ENCODE measurements at places on chromosomes 3 and 15.
A peak's percentile ranks its signal among the peaks of the same experiment; 100 is the strongest.

DNA sequence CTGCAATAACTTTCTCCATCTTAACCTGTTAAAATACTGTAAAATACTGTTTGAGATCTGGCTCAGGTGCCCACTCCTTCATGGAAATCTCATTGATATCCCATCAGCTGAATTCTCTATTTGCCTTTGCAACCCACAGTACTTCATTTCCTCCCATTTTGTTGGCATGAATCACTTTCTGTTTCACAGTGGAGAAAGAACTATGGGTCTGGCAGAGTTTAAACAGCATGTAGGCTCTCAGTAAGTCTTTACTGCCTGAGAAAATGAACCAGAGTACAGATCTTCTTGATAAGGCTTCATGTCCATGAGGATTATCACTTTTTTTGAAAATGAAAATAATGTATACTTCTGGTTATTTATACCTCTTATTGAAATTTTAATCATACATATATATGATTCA, 245.9 kb downstream of the NAALADL2 start:
- no peak overlapping the region for H3K27ac ChIP-seq
- H3K27me3 ChIP-seq, result no peaks in the 10 kb centered on the region
- no peaks in the 10 kb centered on the region for H3K36me3 ChIP-seq
- no peak overlapping the region for H3K4me3 ChIP-seq

DNA sequence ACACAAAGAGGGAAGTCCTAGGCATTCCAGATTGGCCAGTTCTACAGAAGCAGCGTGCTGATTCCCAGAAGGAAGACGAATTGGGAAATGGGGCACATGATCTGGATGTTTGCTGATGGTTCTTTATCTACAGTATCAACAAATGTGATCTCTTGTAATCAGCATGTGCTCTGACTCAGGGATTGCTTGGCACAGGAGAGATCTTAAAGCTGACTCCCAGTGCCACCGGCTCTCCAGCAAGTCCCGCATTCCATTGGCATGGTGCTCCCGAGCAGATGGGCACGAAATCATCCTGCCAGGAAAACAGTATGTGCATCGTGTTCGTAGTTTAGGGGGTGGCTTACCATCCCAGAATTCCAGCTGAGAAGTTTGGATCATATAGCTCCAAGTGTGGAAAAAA, 259.9 kb upstream of the NR2F2 start:
- DNase-seq, result no peak
- H3K27ac ChIP-seq, result no peak overlapping the region
- H3K36me3 ChIP-seq, result no peaks in the 10 kb centered on the region
- H3K27me3 ChIP-seq, result peaks cover 5% of the 10 kb centered on the region

DNA sequence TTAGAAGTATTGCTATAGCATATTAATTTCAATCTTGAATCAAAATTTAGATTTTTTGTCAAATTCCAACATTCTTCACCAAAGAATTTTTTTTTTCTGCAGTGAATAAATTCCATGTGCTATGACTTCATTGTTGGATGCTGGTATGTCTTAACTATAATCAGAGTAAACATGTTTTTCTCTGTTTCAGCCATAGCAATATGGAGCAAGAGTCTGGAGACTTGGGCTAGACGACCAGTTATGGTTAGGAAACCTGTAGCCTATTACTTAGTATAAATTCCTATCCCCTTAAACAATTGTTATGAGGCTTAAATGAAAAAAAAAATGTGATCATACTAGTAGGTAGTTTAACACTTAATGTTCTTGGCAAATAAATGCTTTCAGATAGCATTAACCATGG, 431.9 kb upstream of the FRG2C start:
- H3K36me3 ChIP-seq, result no peaks in the 10 kb centered on the region
- DNase-seq, result no peak
- H3K27me3 ChIP-seq, result no peaks in the 10 kb centered on the region
- H3K4me3 ChIP-seq, result no peak overlapping the region
- H3K4me1 ChIP-seq, result no peaks in the 10 kb centered on the region

- no peaks in the 10 kb centered on the region for H3K36me3 ChIP-seq
- no peak overlapping the region for H3K4me3 ChIP-seq
- peak; percentile 75 for DNase-seq
- H3K4me1 ChIP-seq, result peaks cover 31% of the 10 kb centered on the region
Measured at GRCh38 chr3:9340472-9340902, 22.4 kb upstream of the THUMPD3 start.

DNA sequence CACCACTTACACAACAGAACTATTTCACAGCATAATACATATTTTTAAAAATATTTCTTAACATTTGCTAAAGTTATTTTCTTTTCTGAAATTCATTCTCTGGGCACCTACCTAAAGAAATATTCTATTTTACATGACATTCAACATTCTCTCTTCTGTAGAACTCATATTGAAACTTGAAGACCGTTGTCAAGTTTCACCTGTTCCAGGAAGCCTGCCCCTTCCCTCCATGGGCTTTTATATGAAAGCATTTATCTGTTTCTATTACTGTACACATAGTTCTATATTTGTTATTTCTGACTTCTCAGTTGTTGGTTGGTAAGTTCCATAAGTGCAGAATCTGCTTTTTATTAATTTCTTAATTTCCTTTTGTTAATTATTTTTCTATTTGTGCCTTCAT, 204.3 kb upstream of the ALCAM start:
- DNase-seq, result no peak
- no peak overlapping the region for H3K4me3 ChIP-seq
- H3K4me1 ChIP-seq, result no peaks in the 10 kb centered on the region

- H3K27me3 ChIP-seq, result no peaks in the 10 kb centered on the region
- H3K36me3 ChIP-seq, result no peaks in the 10 kb centered on the region
- H3K4me3 ChIP-seq, result no peak overlapping the region
- peak; percentile 14 for DNase-seq
- H3K4me1 ChIP-seq, result peaks cover 3% of the 10 kb centered on the region
Measured at GRCh38 chr15:57015897-57016296, 97.5 kb downstream of the TCF12 start.

- no peaks in the 10 kb centered on the region for H3K27me3 ChIP-seq
- DNase-seq, result no peak
- H3K4me3 ChIP-seq, result no peak overlapping the region
- H3K27ac ChIP-seq, result no peak overlapping the region
- no peaks in the 10 kb centered on the region for H3K4me1 ChIP-seq
Measured at GRCh38 chr15:34933432-34933975, 36.0 kb downstream of the AQR start.

DNA sequence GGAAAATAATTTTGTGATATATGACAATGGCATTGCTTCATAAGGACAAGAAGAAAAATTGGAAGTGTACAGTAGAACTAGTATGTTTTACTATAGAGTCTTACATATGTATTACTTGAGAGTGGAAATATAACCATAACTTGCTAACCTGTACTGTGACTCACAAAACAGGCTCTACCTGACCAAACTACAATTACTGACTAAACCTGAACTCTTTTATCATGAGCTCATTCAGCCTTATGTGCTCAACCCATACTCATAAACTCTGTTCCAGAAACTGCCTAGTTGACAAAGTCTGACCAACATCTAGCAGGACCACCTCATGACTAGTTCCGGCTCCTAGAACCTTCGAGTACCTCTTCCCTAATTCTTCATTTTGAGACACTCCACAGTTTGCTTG, 6.3 kb downstream of the CDIN1 start:
- no peak overlapping the region for H3K27ac ChIP-seq
- DNase-seq, result peak; percentile 29

DNA sequence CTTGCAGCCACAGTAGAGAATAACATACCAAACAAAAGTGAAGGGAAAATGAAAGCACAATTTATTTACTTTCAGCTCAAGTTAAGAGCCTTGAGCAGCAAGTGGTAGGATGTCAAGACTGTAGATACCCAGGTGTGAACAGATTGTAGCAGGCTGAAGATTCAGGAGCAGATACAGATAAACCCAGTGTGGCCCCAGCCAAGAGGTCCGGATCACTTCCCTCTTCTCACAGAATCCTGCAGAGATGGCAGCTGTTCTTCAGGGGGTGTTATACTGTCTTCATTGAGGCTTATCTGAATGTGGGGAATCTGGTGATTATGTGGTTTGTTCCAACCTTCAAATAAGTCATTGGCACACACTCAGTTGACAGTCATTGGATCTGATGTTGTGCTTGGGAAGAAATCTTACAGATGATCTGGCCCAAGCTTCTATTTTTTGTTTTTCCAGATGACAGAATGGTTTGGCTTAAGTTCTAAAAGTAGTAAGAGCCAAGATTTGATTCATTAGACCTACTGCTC, 2.2 kb downstream of the STARD9 start:
- H3K27ac ChIP-seq, result no peak overlapping the region
- H3K4me1 ChIP-seq, result peaks cover 16% of the 10 kb centered on the region
- H3K27me3 ChIP-seq, result no peaks in the 10 kb centered on the region
- no peak overlapping the region for H3K4me3 ChIP-seq
- no peak for DNase-seq

GRCh38 chr15:98923171-98923570, 84.4 kb downstream of the PGPEP1L start:
- no peaks in the 10 kb centered on the region for H3K27me3 ChIP-seq
- H3K4me1 ChIP-seq, result no peaks in the 10 kb centered on the region
- H3K27ac ChIP-seq, result no peak overlapping the region
- no peak overlapping the region for H3K4me3 ChIP-seq
- peaks cover 63% of the 10 kb centered on the region for H3K36me3 ChIP-seq
- DNase-seq, result no peak

DNA sequence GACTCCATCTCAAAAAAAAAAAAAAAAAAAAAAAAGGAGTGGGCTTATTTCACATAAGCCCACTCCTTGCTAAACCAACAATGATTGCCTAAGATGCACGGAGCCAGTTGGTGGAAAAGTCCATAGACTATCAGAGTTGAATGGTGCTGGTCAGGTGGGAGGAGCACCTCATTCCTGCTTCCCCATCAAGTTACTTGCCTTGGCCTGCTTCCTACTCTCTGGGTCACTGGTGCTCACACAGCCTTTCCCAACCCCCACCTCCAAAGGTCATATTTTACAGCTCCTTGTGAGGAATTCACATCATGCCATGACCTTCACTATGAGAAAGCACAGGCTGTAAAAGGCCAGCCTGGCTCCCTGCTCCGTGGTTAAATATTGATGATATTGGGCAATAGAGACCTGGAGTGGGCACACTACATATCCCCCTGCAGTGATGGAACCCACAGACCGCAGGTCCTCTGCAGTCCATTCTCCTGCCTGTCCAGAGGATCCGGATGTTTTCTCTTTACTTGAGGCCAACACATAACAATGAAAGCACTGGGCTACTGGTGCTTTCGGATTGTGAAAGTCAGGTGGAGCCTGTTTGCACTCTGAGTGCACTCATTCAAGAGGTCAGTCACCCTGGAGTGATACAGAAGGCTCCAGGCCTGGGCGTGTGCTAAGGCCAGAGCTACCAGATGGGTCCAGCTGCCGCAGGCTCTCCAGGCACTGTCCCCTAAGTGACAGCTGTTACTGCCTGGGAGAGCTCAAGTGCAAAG, at the start of gene SLC51B:
Gene SLC51B, plus strand, starts transcription at position 664 of the 758 bp plus-strand sequence. CDS start 4,618 bp downstream, outside the sequence.
- peaks cover 3% of the 10 kb centered on the region for H3K36me3 ChIP-seq
- H3K4me3 ChIP-seq, result peak within 1 kb of the TSS; percentile 49
- peak within 1 kb of the TSS; percentile 78 for H3K27ac ChIP-seq
- peak; percentile 96 for DNase-seq
- peaks cover 60% of the 10 kb centered on the region for H3K4me1 ChIP-seq
- H3K27me3 ChIP-seq, result no peaks in the 10 kb centered on the region

DNA sequence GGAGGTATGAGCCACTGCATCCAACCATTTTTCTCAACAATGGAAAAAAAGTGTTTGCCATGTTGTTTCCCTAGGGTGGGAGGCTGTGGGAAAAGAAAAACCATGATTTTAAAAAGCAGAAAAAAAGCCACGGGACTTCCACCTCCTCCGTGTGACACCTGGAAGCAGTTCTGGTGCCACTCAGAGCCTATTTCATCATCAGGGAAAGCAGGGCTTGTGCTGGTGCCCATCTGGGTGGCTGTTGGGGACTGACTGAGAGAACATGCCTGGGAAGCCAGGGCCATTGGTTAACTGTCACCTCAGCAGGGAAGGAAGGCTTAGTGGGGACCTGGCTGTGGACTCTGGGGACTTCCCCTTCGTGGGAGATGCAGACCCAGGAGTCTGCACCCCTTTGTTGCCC, 7.3 kb downstream of the RNU5B-1 start:
- H3K4me3 ChIP-seq, result no peak overlapping the region
- no peak for DNase-seq
- H3K27ac ChIP-seq, result no peak overlapping the region

DNA sequence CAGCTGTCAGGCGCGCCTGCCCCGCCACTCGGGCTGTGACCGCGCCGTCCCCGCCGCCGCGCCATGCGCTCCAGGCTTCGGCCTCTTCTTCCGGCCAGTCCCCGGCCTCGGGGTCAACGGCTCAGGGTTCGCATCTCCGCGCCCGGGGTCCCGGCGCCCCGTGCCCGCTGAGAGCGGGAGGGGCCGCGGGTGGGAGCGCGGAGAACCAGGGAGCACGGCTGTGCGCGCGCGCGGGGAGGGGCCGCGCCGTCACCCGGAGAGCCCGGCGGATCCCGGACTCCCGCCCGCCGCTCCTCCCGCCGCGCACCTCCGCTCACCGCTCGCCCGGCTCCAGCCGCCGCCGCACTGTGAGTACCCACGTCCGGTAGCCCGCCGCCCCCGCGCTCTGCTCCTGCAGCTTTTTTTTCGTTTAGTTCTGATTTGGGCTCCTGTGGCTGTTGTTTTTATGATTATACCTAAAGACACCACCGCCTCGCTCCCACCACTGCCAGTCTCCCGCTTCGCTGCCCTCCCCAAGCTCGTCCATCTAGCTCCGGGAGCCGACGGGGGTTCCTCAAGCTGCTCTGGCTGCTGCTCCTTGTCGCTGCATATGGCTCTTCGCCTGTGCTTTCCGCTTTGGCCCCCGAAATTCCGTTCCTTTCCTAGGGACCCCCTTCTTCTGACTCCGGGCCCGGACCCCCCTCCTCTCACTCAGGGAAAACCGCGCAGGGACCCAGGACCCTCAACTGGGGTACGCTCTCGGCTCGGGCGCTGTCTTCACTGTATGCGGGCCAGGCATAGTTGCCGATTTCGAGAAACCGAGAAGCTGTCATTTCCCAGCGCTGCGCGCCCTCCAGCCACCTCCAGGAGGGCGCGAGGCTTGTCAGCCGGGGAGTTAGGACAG, 1.8 kb upstream of the SKOR1 start:
- H3K4me3 ChIP-seq, result peak overlapping the region; percentile 28
- H3K27ac ChIP-seq, result no peak overlapping the region
- H3K4me1 ChIP-seq, result peaks cover 18% of the 10 kb centered on the region
- DNase-seq, result no peak
- H3K36me3 ChIP-seq, result no peaks in the 10 kb centered on the region

DNA sequence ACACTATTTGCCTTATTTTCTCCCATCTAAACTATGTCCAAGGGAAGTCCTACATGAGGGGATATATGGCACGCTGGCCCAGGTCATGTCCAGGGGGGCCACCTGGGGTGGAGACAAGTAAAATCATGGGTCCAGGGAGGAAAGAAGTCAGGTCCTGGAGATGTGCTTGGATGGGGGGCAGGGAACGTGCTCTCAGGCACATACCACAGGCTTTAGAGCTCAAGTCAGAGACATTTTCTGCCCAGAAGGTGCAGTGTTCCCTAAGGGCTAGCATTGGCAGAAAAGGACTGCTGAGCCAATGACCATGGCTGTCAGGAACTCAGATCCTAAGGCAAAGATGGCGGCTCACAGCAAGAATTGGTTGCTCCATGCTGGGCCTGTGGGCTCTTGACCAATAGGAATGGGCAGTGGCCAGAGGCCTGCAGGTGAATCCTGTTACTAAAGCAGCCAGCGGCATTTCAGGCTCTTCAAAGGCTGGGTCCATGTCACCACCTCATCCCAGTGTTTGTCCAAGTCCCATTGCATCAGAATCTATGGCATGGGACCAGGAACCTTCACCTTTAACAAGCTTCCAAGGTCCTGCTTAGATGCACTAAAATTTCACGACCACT, 175.0 kb downstream of the RPLP1 start:
- peaks cover 5% of the 10 kb centered on the region for H3K4me1 ChIP-seq
- no peak overlapping the region for H3K27ac ChIP-seq
- no peaks in the 10 kb centered on the region for H3K36me3 ChIP-seq
- peaks cover 4% of the 10 kb centered on the region for H3K27me3 ChIP-seq
- no peak overlapping the region for H3K4me3 ChIP-seq
- DNase-seq, result no peak

Data from small intestine (tissue), 16 donors.